ENCODE measurements at places on chromosomes 4 and X.

DNA sequence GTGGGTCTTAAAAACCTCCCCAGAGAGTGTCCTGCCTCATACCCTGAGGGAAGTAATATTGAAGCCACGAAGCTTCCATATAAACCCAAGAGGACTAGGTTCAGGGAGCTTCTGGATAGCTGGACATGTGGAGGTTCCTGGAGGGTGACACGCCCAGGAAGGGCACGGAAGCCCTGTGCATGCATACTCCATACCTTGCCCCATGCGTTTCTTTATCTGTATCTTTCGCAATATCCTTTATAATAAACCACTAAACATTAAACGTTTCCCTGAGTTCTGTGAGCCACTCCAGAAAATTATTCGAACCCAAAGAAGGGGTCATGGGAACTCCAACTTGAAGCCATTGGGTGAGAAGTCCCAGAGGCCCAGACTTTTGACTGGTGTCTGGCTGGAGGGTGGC lies 45.7 kb upstream of the HPF1 start:
- DNase-seq: no peak

GRCh38 chrX:118974908-118975671 lies 672 bp downstream of the LONRF3 start:
- peak; percentile 38 for DNase-seq

- no peak for DNase-seq
Observed at GRCh38 chr4:85372966-85373365, 102.0 kb upstream of the ARHGAP24 start.

GRCh38 chr4:119149110-119149509 lies 13.5 kb downstream of the MYOZ2 start:
- no peak for DNase-seq

- DNase-seq: no peak
Observed at GRCh38 chr4:122796801-122797404, 29.7 kb upstream of the FGF2 start.

DNA sequence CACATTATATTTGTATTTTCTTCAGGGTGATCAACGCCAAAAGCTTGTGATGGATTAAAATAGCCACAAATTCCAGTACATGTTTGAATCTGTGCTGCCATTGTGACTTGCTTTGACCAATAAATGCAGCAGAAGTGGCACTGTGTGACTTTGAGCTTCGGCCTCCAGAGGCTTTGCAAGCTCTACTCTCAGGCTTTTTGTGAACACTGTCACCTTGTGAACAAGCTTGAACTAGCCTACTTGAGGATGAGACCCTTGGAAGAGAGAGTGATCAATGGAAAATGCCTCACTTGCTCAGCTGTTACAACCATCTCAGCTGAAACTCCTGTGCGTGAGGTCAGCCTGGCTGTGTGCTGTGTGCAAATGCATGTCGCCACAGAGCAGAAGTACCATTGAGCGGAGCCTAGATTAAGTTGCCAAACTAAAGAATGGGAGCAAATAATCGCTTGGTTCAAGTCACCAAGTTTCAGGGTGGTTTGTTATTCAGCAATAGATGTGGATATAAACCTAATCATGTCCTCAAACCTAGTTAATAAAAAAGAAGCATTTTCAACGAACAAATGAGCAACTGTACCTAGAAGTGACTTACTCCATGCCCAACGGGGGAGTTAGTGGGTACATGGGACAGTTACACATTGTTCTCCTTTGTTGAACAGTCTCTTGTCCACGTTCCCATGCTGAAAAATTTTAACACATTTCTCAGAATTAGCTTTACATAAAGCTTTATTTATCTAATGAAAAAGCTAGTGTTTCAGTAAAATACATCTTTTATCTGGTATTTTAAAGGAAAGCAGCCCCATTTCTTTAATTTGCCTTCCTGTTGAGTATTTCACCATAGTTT lies 23.5 kb downstream of the NOA1 start:
- DNase-seq: no peak

DNA sequence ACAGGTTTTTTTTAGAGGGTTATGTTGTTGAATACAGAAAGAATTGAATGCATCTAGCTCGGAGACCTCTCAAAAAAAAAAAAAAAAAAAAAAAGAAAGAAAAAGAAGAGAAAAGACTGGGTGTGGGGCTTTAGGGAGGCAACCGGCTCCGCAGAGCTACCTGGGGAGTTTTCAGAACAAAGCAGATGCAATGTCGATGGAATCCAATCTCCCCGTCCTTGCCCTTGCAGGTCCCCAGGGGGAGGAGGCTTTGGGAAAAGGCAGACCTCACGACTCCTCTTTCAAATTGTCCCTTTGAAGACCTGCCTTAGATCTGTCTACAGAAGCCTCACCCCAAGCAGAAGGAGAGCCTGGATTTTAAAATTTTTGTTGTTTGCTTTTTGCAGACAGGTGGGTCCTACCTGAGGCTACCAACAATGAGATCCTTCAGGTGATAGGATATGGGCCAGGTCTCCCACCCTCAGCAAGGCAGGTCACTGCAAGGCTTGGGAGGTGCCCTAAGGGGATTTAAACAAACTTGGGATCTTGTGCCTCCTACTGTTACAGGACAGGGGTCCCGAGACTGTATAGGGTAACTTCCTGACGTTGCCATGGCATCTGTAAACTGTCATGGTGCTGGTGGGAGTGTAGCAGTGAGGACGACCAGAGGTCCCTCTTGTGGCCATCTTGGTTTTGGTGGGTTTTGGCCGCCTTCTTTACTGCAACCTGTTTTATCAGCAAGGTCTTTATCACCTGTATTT lies 75.2 kb upstream of the PRKX start:
- DNase-seq: no peak

DNA sequence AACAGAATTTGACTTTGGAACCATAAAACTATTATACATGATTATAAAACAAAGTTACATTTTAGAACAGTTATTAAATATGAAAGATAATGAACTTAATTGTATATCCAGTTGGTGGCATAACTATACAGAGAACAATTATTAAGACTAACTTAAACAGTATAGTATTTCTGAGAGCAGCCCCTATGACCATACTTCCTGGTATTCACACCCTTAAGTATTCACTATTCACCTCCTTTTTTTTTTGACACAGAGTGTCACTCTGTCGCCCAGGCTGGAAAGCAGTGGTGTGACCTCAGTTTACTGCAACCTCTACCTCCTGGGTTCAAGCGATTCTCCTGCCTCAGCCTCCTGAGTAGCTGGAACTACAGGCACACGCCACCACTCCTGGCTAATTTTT lies 74.5 kb downstream of the FRYL start:
- no peak for DNase-seq

DNA sequence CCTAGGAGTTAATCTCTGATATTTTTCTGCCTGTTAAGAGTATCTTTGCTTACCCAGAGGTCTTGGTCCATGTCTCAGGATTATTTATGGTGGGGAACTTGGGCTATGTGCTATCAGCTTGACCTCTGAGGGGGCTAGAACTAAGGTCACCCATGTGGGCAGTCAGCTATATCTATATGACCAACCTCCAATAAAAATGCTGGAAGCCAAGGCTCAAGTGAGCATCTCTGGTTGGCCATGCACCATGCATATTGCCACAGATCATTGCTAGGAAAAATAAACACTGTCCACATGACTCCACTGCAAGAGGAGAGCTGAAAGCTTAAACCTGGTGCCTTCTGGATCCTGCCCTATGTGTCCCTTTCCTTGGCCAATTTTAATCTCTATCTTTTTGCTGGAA lies 196.5 kb upstream of the SLC7A11 start:
- no peak for DNase-seq

Measured in activated CD4-positive, alpha-beta T cell treated with anti-CD3 and anti-CD28 coated beads, Interleukin-2, amount 10 ng/mL, durations not matched to agents 7 days and 5 days (primary cell).